SJCRH30 (cell line): ENCODE measurements at places on chromosomes 13 and 19.
A peak's percentile ranks its signal among the peaks of the same experiment; 100 is the strongest.

DNA sequence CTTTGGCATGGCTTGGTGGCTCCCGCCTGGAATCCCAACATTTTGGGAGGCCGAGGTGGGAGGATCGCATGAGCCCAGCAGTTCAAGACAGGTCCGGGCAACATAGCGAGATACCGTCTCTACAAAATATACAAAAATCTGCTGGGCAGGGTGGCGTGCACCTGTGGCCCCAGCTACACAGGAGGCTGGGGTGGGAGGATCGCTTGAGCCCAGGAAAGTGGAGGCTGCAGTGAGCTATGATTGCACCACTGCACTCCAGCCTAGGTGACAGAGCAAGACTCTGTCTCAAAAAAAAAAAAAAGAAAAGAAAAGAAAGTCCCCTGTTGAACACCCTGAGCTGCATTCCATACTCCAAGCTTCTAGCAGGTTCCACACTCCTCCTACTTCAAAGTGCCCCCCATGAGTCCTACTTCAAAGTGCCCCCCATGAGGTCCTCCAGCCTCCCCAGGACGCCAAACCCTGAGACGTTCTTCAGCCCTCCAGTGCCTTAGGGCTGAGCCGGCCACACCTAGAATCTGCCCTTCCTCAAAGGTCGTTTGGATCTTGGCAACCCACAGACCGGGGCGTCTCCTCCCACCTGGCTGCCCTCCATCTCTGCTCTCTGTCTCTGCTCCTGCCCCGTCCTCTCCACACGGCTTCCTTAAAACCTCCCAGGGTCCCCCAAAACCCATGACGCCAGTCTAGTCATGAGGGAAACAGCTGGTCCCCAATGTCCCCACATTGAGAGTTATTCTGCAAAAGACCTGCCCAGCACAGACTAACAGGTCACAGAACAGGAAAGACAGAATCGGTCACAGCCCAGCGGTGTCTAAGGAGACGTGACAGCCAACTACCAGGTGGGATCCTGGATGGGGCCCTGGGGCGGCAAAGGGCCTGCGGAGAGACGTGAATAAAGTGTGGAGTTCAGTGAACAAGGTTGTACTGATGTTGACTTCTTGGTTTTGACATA lies 4.8 kb downstream of the TJP3 start:
- no peak for DNase-seq

DNA sequence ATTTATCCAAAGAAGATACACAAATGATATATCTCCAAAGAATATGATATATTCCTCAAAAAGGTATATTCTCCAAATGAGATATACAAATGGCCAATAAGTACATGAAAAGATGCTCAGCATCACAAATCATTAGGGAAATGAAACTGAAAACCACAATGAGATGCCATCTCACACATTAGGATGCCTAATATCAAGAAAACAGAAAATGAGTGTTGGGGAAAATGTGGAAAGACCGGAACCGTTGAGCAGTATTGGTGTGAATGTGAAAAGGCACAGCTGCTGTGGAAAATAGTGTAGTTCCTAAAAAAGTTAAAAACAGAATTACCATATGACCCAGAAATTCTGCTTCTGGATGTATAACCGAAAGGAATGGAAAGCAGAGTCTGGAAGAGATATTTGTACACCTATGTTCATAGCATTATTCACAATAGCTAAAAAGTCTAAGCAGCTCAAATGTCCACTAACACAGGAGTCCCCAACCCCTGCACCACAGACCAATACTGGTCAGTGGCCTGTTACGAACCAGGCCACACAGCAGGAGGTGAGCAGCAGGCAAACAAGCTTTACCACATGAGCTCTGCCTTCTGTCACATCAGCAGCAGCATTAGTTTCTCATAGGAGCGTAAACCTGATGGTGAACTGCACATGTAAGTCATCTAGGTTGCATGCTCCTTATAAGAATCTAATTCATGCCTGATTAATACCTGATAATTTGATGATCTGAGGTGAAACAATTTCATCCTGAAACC lies 291.9 kb downstream of the PCDH20 start:
- DNase-seq = no peak

DNA sequence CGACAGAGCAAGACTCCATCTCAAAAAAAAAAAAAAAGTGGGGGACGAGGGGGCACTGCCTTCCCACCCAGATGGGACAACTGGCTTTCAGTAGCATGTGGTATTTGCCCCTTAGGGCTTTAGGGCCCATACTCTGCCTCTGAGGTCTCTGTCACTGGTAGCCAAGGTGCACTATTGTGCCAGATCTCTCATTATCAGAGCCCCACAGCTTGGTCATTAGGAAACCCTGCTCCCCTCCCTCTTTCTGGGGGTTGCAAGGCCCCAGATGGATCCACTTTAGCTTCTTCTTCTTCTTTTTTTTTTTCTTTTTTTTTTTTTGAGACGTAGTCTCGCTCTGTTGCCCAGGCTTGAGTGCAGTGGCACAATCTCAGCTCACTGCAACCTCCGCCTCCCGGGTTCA lies 11.2 kb upstream of the ZNF358 start:
- no peak for DNase-seq

DNA sequence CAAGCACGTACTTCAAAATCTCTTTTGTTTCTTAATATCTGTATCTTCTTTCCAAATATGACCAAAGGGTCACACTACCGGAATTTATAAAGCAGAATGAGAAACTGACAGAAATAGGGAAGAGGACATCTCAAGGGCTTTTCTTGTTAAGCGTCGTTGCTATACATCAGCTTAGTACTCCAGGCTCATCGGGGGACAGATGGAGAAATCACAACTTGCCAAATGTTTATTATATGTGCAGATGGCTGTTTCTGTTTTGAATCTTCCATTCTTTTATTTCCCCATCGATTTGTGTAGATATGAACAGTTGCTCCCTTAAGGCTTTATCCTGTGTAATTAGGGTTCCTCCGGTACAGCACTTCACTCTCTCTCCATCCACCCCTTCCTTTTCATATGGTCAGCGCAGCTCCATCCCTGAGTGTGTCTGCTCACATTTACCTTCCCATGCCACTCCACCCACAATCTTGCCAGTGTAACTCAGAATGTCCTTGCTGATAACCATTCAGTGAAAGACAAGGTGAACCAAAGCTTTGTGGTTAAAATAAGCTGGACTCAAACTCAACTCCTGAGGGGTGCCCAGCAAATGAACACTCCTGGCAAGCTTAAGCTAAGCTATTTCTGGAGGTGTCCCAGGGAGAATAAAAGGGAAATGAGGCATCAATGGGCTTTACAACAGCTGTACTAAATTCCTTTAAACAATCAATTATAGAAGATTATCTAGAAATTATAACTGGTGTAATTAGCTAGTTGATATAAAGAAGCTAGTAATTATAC lies 51.3 kb downstream of the TBC1D4 start:
- no peak for DNase-seq

GRCh38 chr19:13181747-13182388 lies 31.7 kb downstream of the IER2 start:
- peak; percentile 71 for DNase-seq

- no peak for DNase-seq
These were observed 1.6 kb upstream of the PPP1R12C start for GRCh38 chr19:55119053-55119452.

DNA sequence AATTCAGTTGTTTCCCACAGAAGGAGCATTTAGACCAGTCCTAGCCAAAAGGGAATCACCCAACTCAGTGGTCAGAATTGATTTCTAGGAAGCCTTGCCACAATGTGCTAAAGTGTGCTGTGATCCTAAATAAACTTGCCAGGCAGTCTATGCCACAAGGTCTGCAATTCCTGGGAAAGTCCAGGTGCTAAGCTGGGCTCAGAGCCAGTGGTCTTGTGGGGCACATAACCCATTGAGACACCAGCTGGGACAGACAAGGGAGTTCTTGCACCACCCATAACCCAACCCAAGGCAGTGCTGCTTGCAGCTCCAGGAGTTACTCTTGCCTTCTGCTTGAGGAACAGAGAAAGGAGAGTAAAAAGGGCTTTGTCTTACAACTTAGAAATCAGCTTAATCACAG lies 489.5 kb upstream of the SPRY2 start:
- DNase-seq = no peak

DNA sequence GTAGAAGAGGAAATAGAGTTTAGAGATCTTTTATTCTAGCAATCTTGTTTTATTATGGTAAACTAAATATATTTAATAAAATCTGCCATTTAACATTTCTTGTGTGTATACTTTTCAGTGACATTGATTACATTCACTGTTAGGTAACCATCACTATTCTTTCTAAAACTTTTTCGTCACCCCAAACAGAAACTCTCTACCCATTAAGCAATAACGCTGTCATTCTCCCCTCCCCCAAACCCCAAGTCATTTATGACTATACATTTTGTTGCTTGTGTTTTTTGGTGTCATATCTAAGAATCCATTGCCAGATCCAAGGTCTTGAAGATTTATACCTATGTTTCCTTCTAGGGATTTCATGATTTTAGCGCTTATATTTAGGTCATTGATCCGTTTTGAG lies 10.6 kb downstream of the URI1 start:
- DNase-seq = no peak

GRCh38 chr19:56617531-56617930 lies 22.4 kb downstream of the ZNF71 start:
- DNase-seq = peak; percentile 55

- DNase-seq = peak; percentile 69
These were observed 118.4 kb upstream of the SLC7A1 start for GRCh38 chr13:29713839-29714238.

DNA sequence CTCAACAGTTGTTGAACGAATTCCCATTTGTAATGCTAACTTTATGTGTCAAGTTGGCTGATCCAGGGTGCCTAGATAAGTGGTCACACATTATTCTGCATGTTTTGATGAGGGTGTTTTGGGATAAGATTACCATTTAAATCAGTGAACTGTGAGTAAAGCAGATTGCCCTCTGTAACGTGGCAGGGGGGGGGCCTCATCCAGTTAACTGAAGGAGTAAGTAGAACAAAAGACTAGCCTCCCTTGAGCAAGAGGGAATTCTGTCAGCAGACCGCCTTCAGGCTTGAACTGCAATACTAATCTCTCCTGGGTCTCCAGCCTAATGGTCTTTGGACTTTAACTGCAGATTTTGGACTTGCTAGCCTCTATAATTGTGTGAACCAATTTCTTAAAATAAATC lies 4.2 kb upstream of the TEX30 start:
- DNase-seq = no peak

- DNase-seq = no peak
These were observed 198.0 kb upstream of the HTR2A start for GRCh38 chr13:47094734-47095434.

DNA sequence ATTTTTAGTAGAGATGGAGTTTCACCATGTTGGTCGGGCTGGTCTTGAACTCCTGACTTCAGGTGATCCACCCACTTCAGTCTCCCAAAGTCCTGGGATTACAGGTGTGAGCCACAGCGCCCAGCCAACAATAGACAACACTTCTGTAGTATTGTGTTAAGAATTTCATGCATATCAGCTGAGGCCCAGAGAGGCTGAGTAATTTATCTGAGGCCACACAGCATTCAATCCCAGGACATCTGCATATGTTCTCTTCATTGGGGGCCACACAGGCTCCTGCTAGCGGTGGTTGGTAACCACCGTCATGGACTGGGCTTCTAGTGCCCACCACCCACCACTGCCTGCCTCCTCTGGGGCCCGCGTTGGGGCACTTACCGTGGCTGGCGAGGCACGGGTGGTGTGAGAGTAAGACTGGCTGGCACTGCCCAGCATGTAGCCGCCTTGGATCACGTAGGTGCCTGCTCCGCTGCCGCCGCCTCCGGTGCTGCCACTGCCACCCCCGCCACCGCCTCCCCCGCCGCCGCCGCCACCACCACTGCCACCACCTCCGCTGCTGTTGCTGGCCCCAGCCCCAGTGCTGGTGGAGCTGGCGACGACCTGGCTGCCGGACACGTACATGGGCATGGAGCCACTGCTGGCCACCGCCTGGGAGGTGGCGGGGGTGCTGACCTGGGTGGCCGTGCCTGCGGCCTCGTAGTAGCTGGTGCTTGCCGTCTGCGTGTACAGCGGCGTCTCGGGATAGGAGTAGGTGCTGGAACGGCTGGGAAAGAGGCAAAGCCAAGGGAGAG lies 20.3 kb downstream of the DCAF15 start:
- DNase-seq = no peak

- DNase-seq = no peak
These were observed 41.2 kb upstream of the TNFSF11 start for GRCh38 chr13:42532561-42533335.

GRCh38 chr13:48233046-48233888 lies at the start of gene ITM2B:
Gene ITM2B (plus strand): TSS chr13:48233206. CDS start chr13:48233361, 155 bp downstream.
- peak; percentile 75 for DNase-seq

- DNase-seq = no peak
These were observed 418 bp upstream of the ZNF709 start for GRCh38 chr19:12485052-12485416.

- DNase-seq = no peak
These were observed 468.0 kb downstream of the UQCRFS1 start for GRCh38 chr19:28744943-28745342.

- DNase-seq = peak; percentile 0
These were observed 38.1 kb downstream of the UCHL3 start for GRCh38 chr13:75587679-75588078.

GRCh38 chr13:38463048-38463447 lies 113.4 kb downstream of the UFM1 start:
- DNase-seq = no peak

DNA sequence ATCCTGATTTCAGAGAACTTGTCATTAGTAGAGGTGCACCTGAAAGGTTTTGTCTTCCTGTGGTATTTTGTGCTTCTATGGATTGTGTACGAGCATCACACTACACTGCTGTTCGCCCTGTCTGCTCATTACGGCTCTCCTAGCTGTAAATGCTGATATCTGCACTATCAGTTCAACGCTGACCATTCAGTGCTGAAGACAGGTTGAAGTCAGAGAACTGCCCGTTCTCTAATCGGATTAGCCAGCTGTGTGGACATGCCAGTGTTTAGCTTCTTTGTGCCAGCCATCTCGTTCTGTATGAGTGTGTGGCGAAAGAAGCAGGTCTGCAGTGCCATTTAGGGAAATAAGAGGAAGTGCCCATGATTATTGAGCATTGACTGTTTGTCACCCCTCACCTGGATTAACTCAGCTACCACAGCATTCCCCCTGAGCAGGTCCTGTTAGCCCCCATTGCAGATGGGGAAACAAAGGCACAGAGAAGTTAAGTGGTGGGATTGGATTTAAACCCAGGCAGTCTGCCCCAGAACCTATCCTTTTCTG lies 21.6 kb upstream of the C1QTNF9 start:
- DNase-seq = no peak

DNA sequence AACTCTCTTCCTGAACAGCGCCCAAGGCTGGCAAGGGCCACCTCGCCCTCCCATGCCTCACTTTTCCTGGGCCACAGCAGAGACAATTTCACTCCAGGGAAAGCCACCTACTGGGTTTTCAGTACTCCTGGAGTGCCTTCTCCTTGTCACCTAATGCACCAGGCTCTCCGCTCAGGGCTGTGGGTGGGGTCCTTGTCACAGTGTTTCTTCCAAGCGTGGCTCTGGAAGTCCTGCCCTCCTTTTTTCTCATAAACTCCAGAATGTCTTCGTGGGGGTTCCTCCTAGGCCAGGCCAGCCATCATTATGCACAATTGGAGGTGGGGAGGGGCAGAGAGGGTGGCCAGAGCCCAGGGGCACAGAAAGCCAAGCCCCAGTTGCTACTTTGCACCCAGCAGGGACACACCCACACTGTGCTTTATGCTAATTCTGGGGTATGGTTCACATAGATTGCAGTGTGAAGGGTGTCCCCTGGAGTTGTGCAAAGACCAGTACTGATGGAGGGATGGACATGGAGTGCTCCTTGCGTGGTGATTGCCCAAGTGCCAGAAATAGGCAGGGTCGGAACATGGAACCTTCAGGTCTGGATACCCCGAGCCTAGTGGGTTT lies 78.8 kb downstream of the CHST8 start:
- no peak for DNase-seq
